ENCODE measurements at places on chromosomes 13 and 19. TPM values are rescaled to one million over a fixed set of nuclear protein-coding genes. Genes with fewer than 3 reads are reported as not detected.
A peak's percentile ranks its signal among the peaks of the same experiment; 100 is the strongest.

CILP2 gene
- 0.64 TPM for total RNA-seq

THSD1 gene
- 8.3 TPM for total RNA-seq

FGF9 gene
- total RNA-seq, result 21.1 TPM

LIM2 gene
- total RNA-seq, result not detected

SIGLEC12 gene
- 0.18 TPM for total RNA-seq

KLK4 gene
- total RNA-seq, result 1.4 TPM

NAPSA gene
- 0.36 TPM for total RNA-seq

KLK2 gene
- 0.09 TPM for total RNA-seq

CABP5 gene
- not detected for total RNA-seq

KLK1 gene
- total RNA-seq, result not detected

GRCh38 chr19:3692141-3693024, 7.9 kb downstream of the PIP5K1C start:
- DNase-seq, result no peak

DNA sequence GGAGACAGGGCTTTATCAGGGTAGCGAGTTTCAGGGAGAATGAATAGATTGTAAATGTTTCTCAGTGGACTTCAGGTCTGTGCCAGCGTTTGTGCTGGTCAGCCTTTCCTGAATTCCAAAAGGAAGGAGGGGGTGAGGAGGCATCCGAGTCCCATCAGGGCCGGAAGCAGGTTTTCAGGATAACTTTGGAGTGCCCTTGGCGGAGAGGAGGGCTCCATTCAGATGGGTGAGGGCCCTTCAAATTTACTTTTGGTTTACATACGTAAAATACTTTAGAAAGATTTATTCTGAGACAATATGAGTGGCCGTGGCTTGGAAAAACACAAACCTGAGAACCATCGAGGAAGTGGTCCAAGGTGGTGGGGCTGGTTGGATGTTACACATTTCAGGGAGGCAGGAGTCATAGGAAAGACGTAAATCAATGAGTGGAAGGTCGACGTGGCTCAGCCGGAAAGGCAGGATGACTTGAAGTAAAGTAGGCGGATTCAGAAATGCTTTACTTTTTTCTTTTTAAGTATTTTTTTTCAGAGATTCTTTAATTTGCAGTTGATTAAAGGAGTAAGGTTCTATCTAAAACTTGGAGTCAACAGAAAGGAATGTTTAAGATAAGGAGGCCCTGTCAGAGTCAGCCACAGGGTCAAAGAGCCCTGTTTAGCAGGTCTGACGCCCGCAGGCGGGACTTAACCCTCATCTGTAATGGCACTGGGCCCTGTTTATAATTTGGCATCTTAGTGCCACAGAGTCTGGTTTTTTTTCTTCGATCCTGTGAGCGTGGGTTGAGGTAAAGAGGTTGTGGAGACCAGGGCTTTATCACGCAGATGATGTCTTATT, 32.8 kb downstream of the ATP11A start:
- no peak for DNase-seq

DNA sequence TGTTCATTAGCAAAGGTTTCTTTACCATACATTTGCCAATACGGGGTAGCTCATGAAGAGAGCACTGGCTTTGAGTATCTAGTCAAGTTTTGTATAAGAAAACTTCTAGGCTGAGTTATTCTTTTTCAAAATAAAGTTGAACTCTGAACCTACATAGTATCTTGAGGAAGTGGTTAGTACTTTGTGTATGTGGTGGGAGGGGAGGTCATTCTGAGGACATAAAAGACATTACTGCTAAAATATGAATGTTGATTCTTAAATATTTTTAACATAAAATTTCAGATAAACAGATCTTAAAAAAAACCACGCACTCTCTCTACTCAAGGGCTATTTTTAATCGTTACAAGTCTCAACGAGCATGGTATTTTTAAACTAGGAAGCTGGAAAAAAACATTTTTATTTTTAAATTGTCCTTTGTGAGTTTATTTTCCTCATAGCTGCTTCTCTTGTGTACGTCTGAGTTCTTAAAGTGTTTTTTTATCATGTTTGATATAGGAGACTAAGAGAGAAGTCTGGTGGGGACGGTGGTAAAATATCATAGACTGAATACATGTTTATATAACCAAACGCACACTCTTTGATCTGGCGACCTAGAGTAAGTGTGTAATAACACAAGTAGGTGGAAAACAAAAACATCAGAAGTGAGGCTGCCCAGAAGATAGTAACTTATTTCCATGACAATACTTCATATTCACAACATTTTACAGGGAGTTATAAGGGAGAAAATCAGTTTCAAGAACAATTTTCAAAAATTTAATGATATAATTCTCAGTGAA, 118.0 kb upstream of the POSTN start:
- no peak for DNase-seq

- DNase-seq, result peak; percentile 8
Measured at GRCh38 chr19:53942001-53942786, 20.5 kb upstream of the CACNG8 start.

GRCh38 chr19:37218592-37218935, 550 bp downstream of the ZNF383 start:
- no peak for DNase-seq

- peak; percentile 24 for DNase-seq
Measured at GRCh38 chr19:46296722-46297461, at the start of gene HIF3A. Gene HIF3A, plus strand, starts transcription at chr19:46297042. Its CDS starts 35 bp downstream, at chr19:46297077.

DNA sequence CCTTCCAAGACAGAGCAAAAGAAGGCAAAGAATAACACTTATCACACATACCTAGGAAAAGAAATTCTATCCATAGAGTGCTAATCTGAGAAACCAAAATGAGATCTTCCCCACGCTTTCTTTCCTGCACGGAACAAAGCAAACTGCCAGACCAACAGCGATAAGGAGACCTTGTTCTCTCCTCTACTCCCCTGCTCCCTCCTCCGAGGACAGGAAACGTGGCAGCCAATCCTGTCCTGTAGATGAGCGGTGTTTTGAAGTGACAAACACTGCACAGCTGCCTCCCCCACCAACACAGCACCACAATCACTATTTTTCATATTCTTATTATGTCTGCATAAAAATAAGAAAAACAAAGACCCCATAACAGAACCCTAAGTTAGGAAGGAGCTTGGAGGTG, 113.9 kb upstream of the IRS2 start:
- DNase-seq, result no peak

GRCh38 chr13:43767341-43767931, 19.3 kb downstream of the ENOX1 start:
- DNase-seq, result no peak

DNA sequence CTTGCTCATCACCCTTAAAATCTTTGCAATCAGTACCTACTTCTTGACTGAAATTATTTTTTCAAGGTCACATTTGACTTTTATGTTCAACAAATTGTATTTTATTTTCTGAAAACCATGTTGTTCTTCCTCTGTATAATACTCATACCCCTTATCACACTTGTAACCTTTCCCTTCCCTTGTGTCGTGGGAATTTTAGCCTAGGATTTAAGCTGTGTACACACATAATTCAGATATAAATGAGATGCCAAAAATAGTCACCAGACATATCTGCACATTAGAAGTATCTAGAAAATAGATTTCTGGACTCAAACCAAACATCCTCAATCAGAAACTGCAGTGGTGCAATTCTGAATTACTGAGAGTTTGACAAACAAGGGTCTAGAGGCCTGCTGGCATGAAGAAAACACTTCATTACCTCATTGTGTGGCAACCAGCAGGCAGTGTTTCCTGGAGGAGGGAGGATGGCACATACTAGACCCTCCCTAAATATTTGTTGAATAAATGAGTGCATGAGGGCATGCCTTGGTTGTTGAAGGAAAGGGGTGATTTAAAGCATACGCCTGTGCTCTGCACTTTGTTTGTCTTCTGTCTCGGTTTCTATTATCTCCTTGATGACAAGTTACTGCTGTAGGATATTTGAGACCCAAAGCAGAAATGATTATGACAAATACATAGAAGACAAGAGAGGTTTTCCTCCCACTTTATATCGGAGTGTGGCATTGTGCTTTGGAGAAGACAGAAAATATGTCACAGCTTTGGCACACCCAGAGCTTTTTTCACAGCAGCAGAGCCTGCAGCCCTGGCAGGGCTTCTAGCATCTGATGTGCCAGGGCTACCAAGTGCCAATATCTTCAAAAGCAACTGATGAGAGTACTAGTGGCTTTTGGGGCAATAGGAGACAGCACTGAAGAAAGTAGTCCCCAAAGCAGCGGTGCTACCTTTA, 881.1 kb downstream of the PCDH9 start:
- DNase-seq, result peak; percentile 15

- DNase-seq, result peak; percentile 87
Measured at GRCh38 chr19:9538183-9539058, at the start of gene ZNF426. Gene ZNF426, minus strand, starts transcription at chr19:9538645. Its CDS starts 2,413 bp downstream, at chr19:9536232.

- no peak for DNase-seq
Measured at GRCh38 chr13:47639738-47640447, 361.2 kb downstream of the SUCLA2 start.

GRCh38 chr19:48673436-48674100, 751 bp upstream of the NTN5 start:
- DNase-seq, result no peak

GRCh38 chr13:109700176-109700575, 86.2 kb downstream of the IRS2 start:
- no peak for DNase-seq

DNA sequence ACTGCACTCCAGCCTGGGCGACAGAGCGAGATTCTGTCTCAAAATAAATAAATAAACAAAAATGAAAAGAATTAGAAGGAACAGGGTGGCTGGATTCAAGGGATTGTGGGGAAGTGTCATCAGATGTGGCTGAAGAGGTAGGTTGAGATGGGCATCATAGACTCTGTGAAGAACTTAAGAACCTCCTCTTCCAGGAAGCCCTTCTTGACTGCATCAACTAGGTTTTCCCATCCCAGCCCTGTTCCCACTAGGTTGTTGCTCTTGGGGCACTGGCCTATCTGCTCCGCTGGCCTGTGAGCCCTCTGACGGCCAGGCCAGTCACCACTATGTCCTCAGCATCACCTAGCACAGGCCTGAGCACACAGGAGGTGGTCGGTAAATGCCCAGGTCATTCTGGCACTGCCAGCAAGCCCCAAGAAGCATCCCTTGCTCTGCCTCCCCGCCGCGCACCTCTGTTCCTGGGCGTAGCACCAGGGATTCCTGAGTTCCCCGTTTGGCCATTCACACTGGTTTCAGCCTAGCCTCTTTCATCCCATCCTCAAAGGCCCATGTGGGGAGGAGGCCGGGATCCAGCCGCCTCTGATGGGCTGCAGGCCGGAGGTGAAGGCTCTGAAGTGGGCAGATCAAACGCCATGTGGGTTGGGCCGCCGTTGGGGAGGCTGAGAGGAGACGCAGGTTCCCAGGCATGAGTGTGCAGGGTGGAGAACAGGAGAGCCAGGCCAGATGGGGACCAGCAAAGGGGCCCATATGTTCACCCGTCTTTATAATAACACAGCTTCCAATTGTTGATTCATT, 27.6 kb upstream of the SLC1A5 start:
- DNase-seq, result no peak

DNA sequence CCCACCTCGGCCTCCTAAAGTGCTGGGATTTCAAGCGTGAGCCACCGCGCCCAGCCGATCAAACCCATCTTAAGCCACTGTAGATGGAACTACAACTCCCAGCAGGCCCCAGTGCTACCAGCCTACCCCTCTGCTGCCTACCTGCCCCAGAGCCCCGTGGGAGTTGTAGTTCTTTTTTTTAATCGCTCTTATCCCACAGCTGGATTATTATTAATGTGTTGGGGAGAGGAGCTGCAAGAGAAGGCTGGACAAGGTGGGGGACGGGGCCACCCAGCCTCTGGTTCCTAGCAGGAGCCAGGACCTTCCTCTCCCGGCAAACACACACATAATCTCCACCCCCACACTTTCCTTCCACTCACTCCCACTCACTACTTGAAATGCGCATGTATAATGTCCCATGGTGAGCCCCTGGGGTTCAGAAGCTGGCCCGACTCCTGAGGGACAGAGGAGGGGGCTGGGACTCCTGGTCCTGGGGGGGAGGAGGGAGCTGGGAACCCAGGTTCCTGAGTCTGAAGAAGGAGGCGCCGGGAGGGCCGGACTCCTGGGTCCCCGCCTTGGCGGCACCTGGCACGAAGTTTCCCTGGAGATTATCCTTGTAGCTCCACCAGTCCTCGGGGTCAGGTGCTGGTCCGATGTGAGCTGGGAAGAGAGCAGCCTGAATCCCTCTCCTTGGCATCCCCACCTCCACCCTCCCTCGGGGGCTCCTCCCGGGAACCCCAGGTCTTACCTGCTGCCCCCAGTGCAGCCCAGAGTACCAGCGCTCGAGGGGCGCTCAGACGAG, 958 bp downstream of the CA11 start:
- DNase-seq, result peak; percentile 79

DNA sequence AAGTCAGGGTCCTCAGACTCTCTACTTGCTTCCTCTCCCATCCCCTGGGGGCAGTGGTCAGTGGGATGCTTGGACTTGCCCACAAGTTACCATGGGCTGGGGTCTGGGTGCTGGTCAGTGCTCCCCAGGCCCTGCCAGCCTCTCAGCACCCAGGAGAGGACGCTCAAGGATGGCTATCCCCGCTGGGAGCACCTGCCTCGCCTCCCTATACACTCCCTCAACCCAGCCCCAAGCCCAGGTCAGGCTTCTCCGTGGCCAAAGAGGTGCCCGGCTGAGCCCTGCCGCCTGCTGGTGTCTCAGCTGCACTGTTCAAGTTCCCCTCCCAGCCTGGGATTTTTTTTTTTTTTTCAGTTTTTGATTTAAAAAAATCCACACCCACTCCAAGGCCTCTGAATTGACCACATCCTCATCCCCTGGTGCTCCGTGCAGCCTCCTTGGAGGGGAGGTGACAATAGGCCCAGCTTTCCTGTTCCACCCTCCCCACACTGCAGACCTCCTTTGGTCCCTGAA, 10.8 kb downstream of the F2RL3 start:
- no peak for DNase-seq

DNA sequence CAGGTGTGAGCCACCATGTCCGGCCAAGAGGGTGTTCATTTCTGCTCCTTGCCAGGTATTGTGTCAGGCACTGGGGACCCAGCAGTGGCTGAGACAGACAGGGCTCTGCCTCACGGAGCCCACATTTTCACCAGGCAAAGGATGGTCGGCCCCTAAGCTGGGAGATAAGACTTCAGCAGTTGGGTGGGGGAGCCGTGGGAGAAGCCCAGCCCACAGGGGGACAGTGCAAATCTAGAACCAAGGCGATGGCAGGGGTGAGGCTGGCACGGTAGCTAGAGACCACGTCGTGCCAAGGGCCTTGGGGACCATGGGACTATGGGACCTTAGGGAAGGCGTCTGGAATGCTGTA, 8.3 kb downstream of the LSR start:
- DNase-seq, result no peak

DNA sequence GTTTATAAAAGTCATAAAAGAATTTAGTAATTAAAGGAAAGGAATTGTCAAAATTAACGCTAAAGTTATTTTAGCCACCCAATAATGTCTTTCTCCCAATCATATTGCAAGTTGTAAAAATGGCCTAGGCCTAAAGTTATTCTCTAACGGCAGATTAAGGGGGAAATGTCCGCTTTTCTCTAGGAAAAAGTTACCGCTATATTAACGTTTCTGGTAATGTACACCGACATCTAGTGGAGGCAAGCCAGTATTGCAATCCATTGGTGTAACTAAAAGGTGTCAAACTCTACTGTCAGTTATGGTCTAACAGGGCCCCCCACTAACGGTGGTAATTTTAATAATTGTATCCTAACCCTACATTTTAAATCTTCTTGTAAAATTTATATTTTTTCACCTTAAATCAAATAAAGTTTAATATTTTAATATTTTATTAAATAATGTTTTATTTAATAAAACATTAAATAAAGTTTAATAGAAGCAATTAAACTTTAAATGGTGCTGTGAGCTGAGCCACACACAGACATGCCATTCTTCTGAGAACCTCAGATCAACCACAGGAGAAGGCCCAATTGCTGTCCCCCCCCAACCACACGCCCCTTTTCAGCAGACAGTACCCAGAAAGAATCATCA, 35.9 kb upstream of the ZSCAN5A start:
- DNase-seq, result no peak

GRCh38 chr13:61146158-61146557, 269.5 kb downstream of the PCDH20 start:
- no peak for DNase-seq

GRCh38 chr13:69287050-69287698, 820.5 kb upstream of the ATXN8OS start:
- DNase-seq, result no peak
